Jurkat, Clone E6-1 (cell line): ENCODE measurements at places on chromosomes 5 and 9.

DNA sequence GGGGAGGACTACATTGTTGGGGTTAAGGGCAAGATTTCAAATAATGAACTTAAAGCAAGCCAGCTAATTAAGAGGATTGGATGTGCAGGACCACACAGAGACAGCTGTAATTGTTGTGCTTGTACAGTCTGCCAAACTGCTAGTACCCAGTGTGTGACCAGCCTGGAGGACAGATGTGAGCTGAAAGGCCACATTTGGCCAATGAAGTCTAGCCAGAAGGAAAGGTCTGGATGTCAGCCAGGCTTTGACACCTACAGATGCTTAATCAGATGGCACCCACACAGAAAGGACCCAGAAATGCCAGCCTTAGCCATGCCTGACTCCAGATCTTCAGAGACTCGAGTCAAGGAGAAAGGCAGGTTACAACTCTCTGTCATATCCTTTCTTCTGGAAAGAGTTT is 491.1 kb downstream of the KIF4B start:
- no peak for DNase-seq

DNA sequence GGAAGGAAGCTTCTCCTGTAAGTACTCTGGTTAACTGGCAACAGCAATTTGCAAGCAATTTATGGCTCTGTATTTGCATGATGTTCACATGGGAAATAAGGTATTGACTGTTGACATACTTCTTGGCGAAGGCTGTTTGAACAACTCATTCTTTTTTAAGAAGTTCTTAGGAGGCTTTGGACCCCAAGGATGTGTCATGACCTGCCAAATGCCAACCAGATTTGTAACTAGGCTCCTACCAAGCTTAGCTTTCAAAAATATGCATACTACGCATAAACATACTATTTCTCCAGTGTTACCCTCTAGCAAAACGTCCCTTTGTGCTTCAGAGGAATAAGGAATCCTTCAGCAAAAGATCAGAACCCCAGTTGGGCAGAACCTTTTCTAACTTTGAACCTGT is 165.2 kb upstream of the MSX2 start:
- no peak for DNase-seq

DNA sequence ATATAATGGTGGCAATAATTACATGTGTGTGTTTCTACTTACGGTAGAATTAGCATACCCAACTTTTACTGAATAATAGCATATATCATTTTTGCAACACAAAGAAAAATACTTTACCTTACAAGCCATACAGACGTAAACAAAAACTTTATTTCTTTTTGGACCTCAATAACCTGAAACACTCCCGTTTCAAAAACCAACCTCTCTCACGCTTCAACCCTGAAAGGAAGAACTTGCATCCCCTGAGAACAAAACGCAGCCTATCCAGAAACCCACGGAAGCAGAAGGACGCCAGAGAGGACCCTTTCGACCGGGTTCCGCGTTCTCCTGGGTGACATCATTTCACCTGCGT is at the start of gene RNF38:
TSS of gene RNF38 (minus strand) at position 290 of the 352 bp plus-strand sequence. CDS start at position 129, 161 bp downstream.
- DNase-seq, result peak; percentile 58

- no peak for DNase-seq
Observed at GRCh38 chr9:98135938-98136337, 16.9 kb upstream of the TRIM14 start.

GRCh38 chr9:36793277-36793676 is 220.6 kb downstream of the MELK start:
- no peak for DNase-seq

DNA sequence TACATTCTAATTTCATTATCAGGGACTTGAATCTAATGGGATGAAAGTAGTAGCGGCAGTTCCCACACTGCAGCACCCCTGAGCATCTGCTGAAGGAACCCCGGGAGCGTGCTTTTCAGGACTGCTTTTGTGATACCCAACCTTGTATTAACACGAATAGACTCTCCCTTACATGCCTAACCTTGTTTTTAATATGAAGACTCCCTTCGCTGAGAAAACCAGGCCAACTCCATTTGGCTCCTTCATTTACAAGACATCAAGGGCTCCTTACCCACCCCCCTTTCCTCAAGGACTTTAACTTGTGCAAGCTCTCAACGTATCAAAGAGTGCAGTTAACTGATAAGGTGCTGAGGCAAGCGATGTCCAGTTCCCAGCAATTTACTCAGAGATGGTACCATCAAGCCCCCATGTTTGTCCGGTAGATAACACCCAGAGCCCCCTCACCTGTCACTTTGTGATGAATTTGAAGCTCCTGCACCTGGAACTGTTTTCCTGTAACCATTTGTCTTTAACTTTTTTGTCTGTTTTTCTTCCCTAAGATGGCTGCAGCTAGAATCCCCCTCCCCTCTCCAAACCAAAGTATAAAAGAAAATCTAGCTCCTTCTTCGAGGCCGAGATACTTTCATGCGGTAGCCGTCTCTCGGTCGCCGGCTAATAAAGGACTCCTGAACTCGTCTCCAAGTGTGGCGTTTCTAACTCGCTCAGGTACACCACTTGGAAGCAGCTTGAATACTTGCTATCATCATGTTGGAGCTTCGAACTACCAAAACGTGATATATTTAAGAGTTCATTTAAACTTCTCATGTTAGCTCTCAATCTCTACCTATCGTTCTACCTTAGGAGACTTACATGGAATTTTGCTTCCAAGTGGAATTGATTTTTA is 10.7 kb downstream of the HNRNPH1 start:
- no peak for DNase-seq

GRCh38 chr5:155052532-155052931 is 39.0 kb downstream of the KIF4B start:
- no peak for DNase-seq

GRCh38 chr9:21070906-21071305 is 6.8 kb downstream of the IFNB1 start:
- DNase-seq, result no peak

- no peak for DNase-seq
Observed at GRCh38 chr5:96288166-96288844, 144.7 kb downstream of the PCSK1 start.

- DNase-seq, result no peak
Observed at GRCh38 chr5:103993031-103993430, 430.4 kb upstream of the NUDT12 start.

DNA sequence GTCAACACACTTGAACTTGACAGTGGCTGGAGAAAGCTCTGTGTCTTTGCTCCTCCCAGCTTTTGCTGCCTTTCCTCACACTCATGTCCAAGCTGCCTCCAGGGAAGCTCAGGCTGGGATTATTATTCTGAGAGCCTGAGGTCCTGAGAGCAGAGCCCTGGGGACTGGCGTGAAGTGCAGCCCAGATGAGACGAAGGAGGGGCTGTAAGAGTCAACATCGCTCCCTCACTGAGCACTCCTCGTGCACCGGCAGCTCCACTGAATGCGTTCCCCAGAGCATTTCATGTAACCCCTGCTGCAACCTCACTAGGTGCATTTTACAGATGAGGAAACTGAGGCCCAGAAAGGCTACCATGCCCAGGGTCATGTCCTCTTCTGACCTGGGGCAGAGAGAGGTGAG is 63.5 kb upstream of the PHYKPL start:
- no peak for DNase-seq

DNA sequence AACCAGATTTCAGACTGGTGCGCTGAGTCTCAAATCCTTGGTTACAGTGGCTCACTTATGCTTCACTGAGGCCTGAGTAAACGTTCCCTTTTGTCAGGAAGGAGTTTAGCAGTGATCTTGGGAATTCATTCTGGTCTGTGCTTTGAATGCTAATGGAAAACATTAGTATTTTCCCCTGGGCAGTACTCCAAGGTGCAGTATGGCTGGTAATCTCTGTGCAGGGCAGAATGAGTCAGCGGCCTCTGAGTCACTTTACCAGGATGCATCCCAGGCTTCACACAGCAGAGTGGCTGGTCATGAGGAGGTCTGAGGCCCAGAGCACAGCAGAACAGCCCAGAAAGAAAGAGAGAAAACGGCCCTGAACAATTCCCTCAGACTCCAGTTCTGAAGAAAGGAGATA is 54.0 kb downstream of the PCA3 start:
- no peak for DNase-seq

DNA sequence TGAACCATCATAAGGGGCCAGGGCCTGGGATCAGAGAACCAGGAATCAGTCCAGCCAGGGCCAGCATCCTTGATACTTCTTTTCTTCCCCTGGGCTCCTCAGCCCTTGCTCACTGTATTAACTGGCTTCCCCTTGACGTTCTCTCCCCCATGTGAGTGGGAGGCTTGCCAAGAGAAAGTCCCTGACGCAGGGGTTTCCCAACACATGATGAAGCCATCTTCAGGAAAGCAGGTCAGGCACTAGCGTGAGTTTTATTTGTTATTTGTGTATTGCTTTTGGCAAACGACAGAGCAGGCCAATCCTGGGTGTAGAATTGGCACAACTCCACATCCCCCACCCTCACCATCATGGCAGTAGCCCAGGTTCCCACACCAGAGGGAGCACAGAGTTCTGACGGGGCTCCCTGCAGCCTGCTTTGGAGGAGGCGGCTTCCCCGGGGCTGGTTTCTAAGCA is 165.5 kb upstream of the NFIL3 start:
- no peak for DNase-seq

DNA sequence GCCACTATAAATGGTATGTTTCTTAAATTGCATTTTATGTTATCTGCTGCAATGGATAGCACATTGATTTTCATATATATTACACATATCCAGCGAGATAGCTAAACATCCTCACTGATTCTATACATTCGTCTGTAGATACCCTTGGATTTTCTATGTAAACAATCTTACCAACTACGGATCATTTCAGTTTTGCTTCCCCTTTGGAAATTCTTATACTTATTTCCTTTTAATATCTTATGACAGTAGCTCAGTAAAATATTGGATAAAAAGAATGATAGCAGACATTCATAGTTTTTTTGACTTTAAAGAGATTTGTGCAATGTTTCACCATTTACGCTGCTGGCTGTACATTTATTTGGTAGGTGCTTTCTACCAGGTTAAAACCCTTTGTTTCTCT is 254.9 kb downstream of the SYK start:
- no peak for DNase-seq

DNA sequence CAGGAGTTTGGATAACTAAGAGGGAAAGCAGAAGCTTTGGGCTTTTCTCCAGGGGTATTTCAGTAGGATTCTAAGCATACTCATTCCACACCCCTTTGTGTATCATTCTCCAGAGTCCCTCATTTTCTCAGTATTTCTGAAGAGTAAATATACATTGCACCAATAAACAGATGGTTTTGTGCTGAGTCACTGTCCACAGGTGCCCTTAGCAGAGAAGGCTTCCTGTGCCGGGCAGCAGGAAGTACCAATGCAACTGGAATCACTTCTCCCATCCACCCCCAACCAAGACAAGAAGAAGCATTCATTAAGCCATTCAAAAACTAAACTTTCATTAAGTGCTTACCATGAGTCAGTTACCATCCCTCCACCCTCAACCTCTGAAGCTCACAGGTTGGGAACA is 3.6 kb upstream of the CCNJL start:
- no peak for DNase-seq

- no peak for DNase-seq
Observed at GRCh38 chr9:93677048-93677571, 100.7 kb downstream of the PHF2 start.
